ENCODE measurements at places on chromosomes 7 and 10.

GRCh38 chr7:46279290-46279689, 358.2 kb upstream of the IGFBP3 start:
- DNase-seq = no peak

- no peak for DNase-seq
Measured at GRCh38 chr10:64486149-64486548, 964.9 kb downstream of the REEP3 start.

DNA sequence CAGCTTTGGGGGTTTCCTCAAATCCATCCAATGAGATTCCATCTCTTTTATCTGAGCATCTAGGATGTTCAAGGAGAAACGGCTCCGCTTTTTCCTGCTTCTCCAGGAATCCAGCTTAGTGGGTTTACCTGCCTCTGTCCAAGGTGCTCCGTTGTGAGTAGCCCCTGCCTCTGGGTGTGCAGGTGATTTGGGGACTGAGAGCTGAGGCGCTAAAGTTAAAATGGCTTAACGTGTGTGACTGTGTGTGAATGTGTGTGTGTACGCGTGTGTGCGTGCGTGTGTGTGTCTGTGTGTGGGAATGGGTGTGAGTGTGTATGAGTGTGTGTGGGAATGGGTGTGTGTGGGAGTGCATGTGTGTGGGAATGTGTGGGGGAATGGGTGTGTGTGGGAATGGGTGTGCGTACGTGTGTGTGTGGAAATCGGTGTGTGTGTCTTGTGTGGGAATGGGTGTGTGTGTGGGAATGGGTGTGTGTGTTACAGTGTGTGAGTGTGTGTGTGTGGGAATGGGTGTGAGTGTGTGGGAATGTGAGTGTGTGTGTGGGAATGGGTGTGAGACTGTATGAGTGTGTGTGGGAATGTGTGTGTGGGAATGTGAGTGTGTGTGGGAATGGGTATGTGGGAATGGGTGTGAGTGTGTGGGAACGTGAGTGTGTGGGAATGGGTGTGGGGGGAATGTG, 90.2 kb upstream of the INSIG1 start:
- DNase-seq = no peak

DNA sequence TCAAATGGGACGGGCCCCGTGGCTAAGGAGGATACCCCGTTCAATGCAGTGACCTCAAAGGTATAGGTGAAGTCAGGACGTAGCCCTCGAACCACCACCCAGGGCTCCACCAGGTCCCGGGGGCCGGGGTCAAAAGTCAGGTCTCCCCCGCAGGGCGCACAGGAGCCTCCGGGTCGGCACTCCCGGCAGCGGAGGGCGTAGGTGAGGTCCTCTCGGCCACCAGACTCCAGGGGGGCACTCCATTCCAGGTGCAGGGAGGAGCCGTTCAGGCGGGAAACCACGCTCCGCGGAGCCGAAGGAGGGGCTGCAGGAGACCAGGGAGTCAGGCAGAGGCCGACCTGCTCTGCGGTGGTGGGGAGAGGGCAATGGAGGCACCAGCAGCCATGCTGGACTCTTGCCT, 7.7 kb downstream of the EPHB4 start:
- DNase-seq = no peak

GRCh38 chr7:36312064-36312914, 77.4 kb upstream of the ANLN start:
- DNase-seq = no peak

DNA sequence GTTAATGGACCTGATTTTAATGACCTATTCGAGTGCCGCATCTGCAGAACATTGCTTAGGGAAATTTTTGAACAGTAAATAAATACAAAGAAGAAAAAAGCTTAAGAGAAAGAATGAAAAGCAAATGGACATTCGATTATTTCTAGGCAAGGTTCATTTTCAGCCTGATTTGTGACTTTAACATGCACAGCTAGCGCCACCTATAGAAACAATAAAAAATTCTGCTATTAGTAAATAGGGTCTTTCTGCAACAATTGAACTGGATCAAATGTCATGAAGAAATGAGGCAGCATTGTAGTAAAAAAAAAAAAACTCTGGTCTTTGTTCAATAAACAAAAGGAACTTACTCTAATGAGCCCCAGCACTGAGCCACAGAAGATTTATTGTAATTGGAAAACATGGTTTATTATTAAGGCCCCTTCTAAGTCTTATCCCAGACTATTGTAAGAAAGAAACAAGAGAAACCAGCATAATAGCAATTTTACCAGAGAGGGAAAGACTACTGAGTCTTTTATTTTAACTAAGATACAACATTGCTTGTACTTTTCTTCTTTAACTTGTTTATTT, 41.4 kb upstream of the GHITM start:
- DNase-seq = no peak

- no peak for DNase-seq
Measured at GRCh38 chr10:115056186-115056585, 37.0 kb upstream of the ATRNL1 start.

GRCh38 chr7:143485500-143485899, 7.8 kb downstream of the TAS2R41 start:
- no peak for DNase-seq

DNA sequence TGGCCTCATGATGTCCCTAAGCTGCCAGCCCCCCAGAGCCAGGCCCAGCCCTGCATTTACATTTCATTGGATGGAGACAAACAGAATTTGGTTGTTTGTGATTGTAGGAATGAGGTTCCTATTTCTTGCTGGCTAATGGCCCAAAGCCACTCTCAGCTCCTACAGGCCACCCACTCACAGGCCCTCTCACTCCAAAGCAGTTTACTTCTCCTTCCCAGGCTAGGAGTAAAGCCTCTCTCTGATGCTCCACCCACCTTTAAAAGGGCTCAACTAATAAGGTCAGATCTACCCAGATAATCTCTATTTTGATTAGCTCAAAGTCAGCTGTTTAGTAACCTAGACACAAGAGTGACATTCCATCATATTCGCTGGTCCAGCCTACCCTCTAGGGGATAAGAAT, 11.2 kb upstream of the CUZD1 start:
- DNase-seq = no peak

- DNase-seq = no peak
Measured at GRCh38 chr7:24178811-24179570, 105.0 kb upstream of the NPY start.

DNA sequence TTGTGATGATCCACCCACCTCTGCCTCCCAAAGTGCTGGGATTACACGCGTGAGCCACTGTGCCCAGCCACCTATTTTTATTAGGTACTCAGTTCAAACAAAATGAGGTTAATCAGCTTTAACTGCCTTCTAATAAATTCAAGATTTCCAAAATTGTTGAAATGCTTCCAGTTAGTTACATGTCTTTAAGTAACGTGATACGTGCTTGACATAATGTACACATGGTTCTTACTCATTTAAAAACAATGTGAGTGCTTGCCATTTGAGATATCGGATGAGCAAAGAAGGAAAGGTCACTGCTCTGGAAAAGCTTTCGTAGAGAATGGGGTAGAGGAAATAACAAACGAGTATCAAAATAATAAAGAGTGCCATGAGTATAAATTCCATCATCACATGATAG, 83.6 kb downstream of the KMT2E start:
- DNase-seq = no peak

DNA sequence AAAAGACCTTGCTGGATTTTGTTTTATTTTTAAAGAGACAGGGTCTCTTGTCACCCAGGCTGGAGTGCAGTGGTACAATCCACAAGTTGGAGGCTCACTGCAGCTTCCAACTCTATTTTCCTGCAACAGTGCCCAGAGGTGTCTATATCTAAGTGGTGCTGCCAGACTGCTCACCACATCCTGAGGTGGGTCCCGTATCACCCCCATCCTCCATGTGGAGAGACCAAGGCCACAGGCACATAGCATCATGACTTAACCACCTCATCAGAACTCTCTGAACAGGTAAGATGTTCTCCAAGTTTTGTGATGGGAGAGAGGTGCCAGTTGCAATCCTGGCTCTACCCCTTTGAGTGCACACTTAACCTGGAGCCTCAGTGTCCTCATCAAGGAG, 98.2 kb downstream of the RNF216 start:
- no peak for DNase-seq
